ENCODE measurements at places on chromosomes 6 and 20.

- DNase-seq: no peak
Measured at GRCh38 chr6:125844989-125845388, 54.2 kb downstream of the NCOA7 start.

- no peak for DNase-seq
Measured at GRCh38 chr20:60999250-60999649, 252.8 kb upstream of the CDH4 start.

DNA sequence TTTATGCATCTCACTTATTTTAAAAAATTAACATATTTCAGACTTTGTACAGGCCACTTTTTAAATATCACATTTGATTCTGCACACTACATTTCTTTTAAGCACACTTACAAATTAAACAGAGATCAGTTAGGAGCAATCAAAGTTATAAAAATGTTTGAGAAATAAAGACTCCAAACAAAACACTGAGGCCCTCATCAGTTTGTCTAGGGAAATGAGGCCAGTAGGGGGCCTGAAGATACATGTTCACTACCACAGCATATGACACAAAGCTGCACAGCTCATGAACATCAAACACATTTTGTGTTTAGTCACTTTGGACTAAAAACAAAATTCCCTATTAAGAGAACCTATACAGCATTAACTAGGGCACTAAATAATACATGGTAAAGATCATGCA, 180.5 kb downstream of the PDE7B start:
- DNase-seq: no peak

GRCh38 chr6:15417811-15418210, 171.9 kb downstream of the JARID2 start:
- no peak for DNase-seq

- no peak for DNase-seq
Measured at GRCh38 chr6:79134699-79135474, 56.8 kb upstream of the PHIP start.

DNA sequence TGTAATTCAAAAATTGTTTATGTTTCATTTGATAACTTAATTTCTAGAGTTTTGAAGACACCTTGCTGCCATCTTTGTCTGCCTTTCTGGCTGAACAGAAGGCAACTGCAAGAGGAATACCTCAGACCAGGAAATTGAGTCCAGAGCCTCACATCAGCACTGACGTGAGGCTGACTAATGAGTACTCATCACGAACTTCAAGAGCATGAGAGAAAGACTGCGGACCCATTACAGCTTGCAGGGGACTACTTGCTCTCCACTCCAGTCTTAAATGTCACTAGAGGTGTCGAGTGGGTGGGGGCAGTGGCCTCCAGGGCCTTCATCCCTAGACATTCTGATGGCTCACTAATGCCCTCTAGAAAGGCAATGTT, 109.5 kb upstream of the SSTR4 start:
- no peak for DNase-seq
